H1 (cell line): ENCODE measurements at places on chromosomes 7 and 10. TPM values are rescaled to one million over a fixed set of nuclear protein-coding genes. Genes with fewer than 3 reads are reported as not detected.

- DNase-seq: no peak
- H3K4me1 ChIP-seq: peaks cover 7% of the 10 kb centered on the region; the same call in 1 of the 2 replicates
- H3K36me3 ChIP-seq: no peaks in the 10 kb centered on the region; the same call in 1 of the 2 replicates
- H3K27me3 ChIP-seq: no peaks in the 10 kb centered on the region
Observed at GRCh38 chr10:11475831-11476434, 135.5 kb downstream of the USP6NL start.

DNA sequence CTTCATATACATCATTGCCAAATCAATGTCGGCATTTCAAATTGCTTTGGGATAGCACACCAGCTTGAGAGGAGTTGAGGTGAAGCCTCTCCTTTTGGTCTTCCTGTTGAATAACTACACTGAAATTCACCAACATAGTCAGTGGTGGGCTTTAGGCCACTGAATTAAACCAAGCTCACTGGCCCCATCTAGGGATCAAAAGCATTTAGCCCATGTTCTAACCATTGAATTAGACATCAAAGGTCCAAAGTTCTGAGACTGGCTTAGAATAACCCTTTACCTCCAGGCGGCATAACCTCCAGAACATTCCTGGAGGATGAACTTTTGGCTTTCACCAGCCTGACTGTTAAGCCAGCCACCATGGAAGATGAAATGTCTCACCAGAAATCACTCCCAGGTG lies 54.6 kb downstream of the BPGM start:
- H3K27ac ChIP-seq: no peak overlapping the region
- H3K36me3 ChIP-seq: no peaks in the 10 kb centered on the region
- H3K27me3 ChIP-seq: no peaks in the 10 kb centered on the region
- peaks cover 5% of the 10 kb centered on the region for H3K4me1 ChIP-seq

DNA sequence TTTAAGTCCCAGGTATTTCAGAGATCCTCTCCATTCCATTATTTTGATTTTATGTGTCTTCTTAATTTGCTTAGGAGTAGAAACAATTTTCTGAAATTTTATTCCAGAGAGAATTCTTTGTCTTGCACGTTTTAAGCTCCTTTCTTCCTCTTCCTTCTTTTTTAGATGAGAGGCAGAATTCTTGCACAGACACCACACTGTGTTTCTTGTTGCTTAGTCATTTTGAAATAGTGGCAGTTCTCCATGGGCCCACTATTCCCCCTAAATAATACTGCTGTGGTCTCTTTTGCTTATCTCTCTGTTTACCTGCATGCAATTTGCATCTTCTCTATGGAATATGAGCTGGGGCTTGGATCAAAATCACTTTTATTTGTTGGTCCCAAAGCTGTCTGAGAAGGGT lies 54.3 kb upstream of the WAC start:
- no peak overlapping the region for H3K4me3 ChIP-seq
- no peak for DNase-seq
- no peaks in the 10 kb centered on the region for H3K4me1 ChIP-seq

DNA sequence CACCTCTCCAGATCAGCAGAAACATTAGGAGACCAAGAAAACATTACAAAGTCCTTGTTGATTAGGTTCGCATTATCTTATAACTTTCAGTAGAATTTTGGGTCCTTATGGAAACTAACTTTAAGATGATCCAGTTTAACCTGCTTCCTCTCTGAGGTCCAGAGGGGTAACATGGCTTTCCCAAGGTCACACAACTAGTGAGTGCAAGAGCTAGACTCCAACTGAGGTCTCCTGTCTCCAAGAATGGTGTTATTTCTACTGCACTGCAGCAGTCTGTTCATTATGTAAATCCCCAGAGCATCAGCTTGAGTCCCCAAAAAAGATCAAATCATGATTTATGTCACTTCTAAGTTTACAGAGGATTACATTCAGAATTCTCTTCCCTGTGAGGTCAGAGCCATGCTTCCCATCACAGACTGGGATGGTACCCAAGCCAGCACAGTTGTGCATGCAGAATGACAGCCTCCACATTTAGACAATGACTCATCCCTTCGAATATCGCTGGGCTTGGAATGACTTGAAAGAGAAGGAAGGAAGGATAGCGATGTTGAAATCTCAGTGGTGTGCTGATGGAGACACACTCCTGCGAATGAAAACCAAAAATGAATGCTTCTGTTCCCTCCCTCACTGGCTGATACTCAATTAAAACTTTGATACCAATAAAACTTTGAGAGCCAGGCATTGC lies 163.1 kb upstream of the PLXNA4 start:
- H3K36me3 ChIP-seq: no peaks in the 10 kb centered on the region
- H3K27me3 ChIP-seq: no peaks in the 10 kb centered on the region
- no peak overlapping the region for H3K27ac ChIP-seq
- DNase-seq: no peak
- no peaks in the 10 kb centered on the region for H3K4me1 ChIP-seq

DNA sequence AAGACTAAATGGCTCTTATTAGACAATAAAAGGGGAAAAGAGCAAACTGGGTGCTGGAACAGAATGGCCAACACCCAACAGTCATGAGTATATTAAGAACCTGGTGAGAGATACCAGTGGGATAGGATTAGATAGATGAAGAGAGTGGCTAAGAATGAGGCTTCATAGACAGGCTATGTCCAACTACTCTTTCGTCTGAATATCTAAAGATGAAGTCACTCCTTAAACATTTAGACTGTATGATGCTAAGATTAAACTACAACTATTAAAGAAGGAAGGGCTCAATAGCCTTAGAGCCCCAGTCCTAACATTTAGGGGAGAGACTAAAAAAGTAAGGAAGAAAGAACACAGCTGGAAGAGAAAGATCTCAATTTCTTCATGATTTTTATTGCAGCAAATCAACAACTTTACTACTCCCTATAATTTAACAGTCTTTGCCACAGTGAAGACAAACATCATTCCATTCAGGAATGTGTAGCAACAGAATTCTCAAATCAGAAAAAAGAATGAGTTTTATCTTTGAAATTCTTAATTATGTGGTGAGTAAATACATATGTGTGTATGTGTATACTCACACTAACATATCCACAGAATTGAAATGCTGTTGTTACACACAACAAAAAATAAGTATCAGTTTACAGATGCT lies 45.6 kb downstream of the CACNA2D1 start:
- no peaks in the 10 kb centered on the region for H3K27me3 ChIP-seq
- no peak for DNase-seq
- no peak overlapping the region for H3K4me3 ChIP-seq
- H3K27ac ChIP-seq: no peak overlapping the region
- no peaks in the 10 kb centered on the region for H3K4me1 ChIP-seq
- H3K36me3 ChIP-seq: no peaks in the 10 kb centered on the region

- no peaks in the 10 kb centered on the region; the same call in 1 of the 2 replicates for H3K4me1 ChIP-seq
- no peak overlapping the region for H3K27ac ChIP-seq
- no peaks in the 10 kb centered on the region for H3K36me3 ChIP-seq
- H3K27me3 ChIP-seq: no peaks in the 10 kb centered on the region
- DNase-seq: no peak
Observed at GRCh38 chr10:63228237-63228636, 95.1 kb downstream of the NRBF2 start.

PRKCQ gene
- polyA plus RNA-seq: 6.8 and 9.1 TPM in 2 replicates
